ENCODE measurements at places on chromosomes 4 and X.

DNA sequence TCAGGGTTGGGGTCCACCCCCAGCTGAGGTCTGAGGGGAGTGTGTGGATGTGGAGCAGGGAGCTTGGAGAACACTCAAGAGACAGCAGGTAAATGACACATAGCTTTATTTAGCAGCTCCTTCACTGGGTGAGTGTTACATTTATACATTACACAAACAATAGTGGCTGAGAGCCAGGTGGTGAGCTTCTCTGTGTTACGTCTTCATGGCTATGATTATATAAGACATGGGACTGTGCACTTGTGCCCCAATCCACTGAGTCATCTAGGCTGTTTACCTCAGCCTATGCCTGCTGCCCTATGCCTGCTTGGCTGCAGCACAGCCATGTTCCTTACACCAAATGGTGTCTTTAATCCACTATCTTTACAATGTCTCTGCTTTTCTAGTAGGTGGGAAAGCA, 459.6 kb downstream of the AFF2 start:
- no peak for DNase-seq

DNA sequence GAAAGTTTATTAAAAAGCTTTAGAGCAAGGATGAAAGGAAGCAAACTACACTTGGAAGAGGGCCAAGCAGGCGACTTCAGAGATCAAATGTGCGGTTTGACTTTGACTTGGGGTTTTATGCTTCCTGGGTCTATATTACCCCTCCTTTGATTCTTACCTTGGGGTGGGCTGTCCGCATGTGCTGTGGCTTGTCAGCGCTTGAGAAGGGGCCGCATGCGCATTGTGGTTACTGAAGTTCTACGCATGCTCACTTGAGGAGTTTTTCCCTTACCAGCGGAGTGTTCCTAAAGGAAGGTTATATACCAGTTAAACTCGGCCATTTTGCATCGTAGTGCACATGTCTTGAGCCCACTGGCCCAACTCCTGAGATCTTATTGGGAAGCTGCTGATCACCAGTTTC, 9.9 kb downstream of the ZNF157 start:
- no peak for DNase-seq

GRCh38 chr4:37839426-37839825, 12.9 kb downstream of the PGM2 start:
- no peak for DNase-seq

DNA sequence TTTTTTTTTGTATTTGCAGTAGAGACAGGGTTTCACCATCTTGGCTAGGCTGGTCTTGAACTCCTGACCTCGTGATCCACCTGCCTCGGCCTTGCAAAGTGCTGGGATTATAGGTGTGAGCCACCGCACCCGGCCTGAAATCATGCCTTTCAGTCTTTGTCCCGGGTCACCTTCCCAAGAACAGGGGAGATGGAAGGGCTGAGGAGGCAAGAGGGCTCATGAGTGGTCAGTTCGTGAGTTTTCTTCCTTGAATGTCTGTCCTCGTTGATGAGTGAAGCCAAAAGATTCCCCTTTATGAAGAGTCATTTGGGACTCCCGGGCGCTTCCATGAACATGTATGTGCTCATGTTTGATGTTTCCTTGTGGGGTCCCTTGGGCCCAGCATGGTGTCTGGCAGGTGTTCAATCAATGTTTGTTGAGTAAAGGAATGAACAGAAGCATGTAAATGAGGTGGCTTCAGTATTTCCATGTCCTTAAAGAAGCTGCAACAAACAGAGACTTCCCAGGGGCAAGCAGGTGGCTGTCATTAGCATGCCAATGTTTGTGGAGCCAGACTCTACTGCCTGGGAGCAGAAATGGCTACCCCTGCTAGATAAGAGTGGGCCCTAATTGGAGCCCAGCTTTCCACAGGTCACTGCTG, 3.4 kb upstream of the SEPTIN6 start:
- no peak for DNase-seq

GRCh38 chr4:161404346-161405110, 759.3 kb downstream of the FSTL5 start:
- DNase-seq: no peak

- no peak for DNase-seq
Observed at GRCh38 chr4:95410387-95410977, 138.3 kb downstream of the UNC5C start.
